ENCODE measurements at places on chromosomes 3 and 15. TPM values are rescaled to one million over a fixed set of nuclear protein-coding genes. Genes with fewer than 3 reads are reported as not detected.

DNA sequence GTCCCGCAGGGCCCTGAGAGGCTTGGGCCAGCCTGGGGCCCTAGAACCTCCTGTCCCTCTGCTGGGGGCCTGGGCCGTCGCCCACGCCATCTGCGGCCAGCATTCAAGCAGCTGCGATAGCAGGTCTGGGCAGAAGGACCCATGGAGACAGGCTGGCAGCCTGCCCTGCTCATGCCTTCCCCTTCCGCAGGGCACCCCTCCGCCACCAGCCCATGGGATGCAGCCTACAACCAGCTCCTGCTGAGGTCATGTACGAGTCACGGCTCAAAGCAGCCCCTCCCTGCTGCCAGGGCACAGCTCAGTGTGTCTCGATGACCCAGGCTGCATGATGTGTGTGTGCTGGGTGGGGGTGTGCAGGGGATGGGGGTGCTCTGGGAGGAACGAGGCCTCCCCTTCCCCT is 27.8 kb downstream of the DUSP7 start:
- DNase-seq = peak; percentile 87

DNA sequence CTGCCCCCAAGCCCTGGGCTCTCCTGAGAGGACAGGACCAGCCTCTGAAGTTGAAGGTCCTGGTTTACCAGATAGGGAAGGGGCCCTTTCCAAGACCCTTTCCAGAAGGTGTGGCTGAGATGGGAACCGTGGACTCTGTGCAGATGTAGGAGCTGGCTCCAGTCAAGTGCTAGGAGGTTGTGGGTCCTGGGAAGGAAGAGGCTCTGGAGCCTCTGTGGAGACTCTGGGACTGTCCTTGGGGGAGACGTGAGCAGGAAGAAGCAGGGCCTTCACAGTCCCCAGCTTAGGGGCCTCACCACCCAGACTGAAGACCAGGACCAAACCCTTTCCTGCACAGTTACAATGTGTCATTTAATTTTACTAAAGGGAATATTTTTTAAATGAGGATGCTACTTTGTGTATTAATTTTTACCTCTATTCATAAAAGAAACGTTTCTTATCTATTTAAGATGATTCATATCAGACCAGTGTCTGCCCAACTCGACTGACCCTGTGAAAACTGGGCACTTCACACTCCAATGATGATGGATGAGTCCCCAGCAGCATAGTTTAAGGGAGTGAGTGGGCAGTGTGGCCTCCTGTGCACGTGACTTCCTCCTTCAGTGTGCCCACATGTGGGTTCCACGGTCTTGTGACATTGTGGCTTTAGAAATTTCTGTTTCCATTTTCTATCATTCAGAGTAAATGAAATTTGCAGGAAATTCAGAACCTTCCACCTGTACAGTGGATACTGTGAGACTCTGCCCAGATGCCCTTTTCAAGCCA is 10.9 kb downstream of the CCR5AS start:
- DNase-seq = no peak

DLEC1 gene
- total RNA-seq = 0.22 TPM

DNA sequence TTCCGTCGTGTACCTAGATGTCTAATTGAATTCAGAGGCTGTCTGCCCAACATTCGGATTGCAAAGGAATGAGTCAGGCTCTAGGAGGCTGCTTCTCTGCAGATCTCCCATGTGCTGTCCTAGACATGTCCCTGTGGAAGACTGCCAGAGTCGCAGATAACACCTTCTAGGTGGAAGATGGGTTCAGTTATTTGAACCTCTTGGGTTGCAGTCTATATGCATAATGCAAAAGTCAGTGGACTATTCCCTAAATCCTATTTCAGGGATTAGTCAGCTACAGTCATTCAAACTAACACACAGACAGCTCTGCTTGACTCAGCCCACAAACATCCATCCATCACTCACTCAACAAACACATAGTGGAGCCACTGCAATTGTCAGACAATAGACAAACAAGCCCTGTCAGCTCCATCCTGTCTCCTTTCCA is 300.0 kb upstream of the CTNNB1 start:
- no peak for DNase-seq

GRCh38 chr15:39599871-39600270 is 19.0 kb downstream of the THBS1 start:
- DNase-seq = no peak

DNA sequence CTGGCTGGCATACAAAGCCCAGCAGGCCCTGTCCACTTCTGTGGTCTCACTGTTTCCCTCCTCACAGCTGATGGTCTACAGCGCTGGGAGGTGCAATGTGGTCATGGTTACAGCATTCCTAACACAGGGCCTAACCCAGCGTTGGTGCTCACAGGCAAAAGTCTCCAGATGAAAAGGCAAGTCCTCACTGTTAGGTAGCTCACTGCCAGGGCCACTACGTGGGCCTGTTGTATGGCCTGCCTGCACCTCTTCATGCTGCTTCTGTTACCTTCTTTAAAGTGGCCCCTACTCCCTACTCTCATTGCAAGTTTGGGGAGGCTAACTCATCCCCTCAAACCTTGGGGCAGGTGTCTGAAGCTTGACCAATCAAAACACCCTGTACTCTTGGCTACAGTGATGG is 31.3 kb downstream of the CCDC13 start:
- DNase-seq = no peak

TMPRSS7 gene
- total RNA-seq = not detected

DNA sequence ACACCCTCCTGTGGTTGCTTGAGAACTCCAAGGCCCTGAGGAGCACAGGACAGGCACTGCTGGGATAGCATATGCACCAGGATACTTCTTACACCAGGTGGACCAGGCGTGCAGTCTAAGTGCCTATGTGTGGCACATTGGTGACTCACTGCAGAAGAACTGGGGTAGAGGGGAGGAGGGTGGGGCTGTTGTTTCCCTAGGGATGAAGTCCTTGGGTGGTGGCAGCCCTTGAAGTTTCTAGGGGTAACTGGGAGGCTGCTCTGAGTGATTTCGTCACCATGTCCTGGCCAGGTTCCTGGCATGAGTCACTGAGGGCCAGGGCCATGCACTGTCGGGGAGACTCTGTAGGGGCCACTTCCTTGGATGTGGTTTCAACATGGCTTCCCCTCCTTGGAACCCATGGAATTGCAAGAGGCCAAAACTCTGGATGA is 15.9 kb downstream of the MYZAP start:
- peak; percentile 74 for DNase-seq

DNA sequence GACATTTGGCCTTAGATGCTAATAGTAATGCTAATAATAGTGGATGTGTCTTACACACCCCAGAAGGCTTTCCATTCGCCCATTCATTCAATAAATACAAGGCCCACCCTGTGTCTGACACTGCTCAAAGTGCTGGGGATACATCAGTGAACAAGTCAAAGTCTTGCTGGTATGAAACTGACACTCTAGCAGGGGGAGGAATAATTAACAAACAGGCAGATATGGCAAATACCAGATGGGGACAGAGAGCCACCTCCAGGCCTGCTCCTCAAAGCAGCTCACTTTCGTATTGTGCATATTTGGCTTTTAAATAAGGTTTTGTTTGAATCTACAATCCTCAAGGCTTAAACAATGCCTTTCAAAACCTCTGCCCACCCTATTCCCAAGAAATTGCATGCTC is 28.3 kb upstream of the LYZL4 start:
- no peak for DNase-seq

GRCh38 chr15:74383286-74383685 is 15.8 kb upstream of the CYP11A1 start:
- DNase-seq = no peak

IGSF11 gene
- total RNA-seq = 1.8 TPM

GRCh38 chr3:167754049-167754448 is 18.5 kb downstream of the SERPINI1 start:
- no peak for DNase-seq

DNA sequence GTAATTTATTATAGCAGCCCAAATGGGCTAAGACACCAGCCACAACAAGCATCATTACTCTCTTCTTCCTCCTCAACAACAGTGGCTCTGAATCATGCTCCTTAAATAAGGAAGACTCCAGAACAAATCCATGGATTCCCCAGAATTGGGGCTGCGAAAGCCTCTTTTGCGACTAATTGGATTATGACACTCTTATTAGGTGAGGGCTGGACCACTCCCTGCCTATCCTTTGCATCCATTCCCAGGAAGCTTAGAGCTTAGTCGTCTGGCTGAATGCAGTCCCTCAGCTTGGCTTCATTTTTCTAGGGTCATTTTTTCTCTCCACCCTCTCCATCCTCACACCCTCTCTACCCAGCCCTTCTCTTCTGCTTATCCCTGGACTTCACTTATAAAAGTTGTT is 227.7 kb downstream of the ZNF621 start:
- DNase-seq = no peak

SLC22A14 gene
- 0.24 TPM for total RNA-seq

CORO2B gene
- total RNA-seq = 2.7 TPM

DNA sequence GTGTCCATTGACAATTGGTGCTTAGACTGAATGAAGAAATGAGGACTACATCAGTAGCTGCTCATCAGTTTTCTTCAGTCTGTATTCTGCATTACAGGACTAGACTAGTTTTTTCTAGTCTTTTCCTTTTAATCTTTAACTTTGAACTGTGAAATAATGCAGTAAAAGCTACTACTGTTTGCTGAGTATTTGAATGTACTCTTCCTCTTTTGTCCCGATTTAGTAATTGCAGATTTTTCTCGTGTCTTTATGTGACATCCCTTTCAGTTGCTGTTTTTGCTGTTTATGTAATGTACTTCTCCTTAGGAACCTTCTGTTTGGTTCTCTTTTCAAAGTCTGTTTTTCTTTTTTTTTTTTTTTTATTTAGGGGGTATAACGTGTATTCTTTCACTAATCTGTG is 17.4 kb downstream of the MFSD1 start:
- no peak for DNase-seq

DOCK3 gene
- total RNA-seq = 6.1 TPM

GRCh38 chr15:33535135-33535534 is 224.4 kb downstream of the RYR3 start:
- no peak for DNase-seq

GRCh38 chr3:129286081-129286480 is 7.4 kb downstream of the HMCES start:
- DNase-seq = no peak

SCAANT1 gene
- total RNA-seq = not detected

DNA sequence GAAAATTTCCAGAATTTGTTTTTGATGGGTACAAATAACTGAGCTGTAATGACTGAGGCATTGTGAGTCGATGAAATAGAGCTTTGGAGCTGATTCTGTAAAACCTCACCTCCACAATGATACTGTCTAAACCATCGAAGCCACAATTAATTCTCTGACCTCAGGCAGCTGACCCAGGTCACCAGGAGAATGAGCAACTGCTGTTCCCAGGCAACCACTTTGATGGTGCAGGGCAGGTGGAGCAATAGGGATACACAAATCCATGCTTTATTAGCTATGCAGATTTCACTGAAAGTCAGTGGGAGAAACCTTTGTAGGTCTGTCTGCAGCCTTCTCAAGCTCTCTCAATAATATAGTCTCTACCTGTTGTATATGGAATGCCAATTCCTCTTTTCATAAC is 204.4 kb downstream of the RYR3 start:
- DNase-seq = no peak

KCNMB3 gene
- 1.9 TPM for total RNA-seq

GRCh38 chr15:76584868-76585575 is 248.4 kb downstream of the ISL2 start:
- no peak for DNase-seq

- no peak for DNase-seq
Measured at GRCh38 chr3:9346141-9346540, 16.7 kb upstream of the THUMPD3 start.

- no peak for DNase-seq
Measured at GRCh38 chr3:27758083-27758482, 36.0 kb upstream of the EOMES start.

DNA sequence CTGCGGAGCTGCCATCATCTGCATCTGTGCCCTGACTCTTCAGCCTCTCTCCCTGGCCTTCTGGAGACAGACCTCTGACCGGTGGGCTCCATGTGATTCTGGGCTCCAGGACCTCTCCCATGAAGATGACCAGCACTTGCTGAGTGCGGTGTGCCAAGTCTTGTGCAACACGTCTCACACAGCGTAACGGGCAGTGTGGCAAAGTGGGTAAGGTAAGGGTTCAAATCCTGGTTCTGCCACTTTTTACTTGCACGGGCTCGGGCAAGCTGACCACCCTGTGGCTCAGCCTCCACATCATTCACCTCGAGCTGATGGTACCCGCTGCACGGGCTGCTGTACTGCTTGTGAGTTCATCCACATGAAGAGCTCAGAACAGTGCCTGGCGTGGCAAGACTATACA is 6.5 kb upstream of the SYNM start:
- DNase-seq = no peak

- DNase-seq = no peak
Measured at GRCh38 chr15:23897531-23897930, 210.4 kb upstream of the NDN start.

- DNase-seq = no peak
Measured at GRCh38 chr15:92896561-92896960, 3.6 kb upstream of the CHD2 start.

- no peak for DNase-seq
Measured at GRCh38 chr15:63858881-63859280, 25.1 kb upstream of the HERC1 start.

PXYLP1 gene
- 38.8 TPM for total RNA-seq

DNA sequence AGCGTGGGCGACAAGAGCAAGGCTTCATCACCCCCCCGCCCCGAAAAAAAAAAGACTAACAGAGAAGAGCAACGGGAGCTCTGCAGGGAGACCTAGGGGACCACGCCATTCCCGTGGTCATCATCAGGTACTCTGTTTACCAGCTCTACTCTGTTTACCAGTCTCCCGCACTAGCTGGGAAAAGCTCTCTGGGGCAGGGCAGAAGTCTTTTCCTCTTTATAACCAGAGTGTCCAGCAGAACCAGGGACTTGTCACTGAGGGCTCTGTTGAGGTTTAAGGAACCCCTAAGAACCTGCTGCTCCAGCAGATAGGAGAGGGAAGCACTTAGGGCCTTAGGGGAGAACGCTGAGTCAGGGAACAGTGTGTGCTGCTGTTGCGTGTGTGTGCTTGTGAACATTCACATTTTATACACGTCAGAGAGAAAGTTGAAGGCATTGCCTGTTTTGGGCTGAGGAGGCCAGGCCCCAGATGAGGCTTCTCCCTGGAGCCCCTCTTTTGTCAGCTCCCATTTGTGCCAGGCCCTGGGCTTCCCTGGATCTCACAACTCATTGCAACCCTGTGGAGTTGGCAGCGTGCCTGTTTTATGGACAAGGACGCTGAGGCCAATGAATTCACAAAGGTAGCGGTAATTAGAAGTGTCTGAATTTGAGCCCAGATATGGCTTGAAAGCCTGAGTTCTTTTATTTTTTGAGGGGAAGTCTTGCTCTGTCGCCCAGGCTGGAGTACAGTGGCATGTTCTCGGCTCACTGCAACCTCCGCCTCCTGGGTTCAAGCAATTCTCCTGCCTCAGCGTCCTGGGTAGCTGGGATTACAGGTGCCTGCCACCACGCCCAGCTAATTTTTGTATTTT is 24.2 kb upstream of the ERICH6 start:
- DNase-seq = no peak

GRCh38 chr15:82969353-82969752 is 16.7 kb upstream of the RAMAC start:
- no peak for DNase-seq

AMOTL2 gene
- 64.6 TPM for total RNA-seq

- DNase-seq = no peak
Measured at GRCh38 chr15:89784686-89784960, 8.5 kb downstream of the MESP2 start.

Data from cardiac septum (tissue), 1 donor.